ENCODE measurements at places on chromosomes 4 and X.

DNA sequence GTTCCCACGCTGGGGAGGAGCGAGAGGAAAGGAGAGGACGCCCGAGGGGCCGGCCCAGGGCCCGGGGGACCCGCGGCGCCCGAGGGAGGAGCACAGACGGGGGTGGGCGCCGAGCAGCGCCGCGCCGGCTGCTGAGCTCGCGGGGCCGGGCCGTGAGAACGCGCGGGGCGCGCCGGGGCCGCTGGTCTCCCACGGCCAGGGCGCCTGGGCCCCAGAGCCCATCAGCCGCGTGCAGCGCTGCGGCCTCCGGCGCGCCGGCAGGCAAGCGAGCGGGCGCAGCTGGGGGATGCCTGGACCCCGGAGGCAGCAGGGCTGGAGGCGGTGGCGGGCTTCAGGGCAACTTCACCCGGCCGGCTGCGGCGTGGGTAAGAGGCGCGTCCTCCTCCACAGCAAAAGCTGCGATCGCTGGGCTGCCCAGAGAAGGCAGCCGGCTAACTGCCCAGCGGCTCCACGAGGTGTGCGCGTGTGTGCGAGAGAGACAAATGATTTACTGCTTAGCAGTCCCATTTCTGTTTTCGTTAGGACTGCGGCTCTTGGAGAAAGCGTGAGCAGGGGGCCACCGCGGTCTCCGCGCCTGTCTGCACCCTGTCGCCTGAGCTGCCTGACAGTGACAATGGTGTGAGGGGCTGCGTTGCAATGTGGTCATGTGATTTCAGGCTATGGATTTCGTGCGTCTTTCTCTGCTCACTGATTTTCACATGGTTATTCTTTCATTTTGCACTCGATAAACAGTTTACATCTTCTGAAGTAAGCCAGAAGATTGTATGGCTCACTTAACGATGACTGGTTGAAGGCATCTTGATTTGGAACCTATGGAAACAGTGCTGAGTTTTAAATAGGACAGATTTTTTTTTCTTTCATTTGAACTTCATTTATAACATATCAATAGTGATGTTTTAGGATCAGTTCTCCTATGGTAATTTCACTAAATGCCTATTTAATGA, 1.2 kb downstream of the GUCY1A1 start:
- DNase-seq, result peak; percentile 34

DNA sequence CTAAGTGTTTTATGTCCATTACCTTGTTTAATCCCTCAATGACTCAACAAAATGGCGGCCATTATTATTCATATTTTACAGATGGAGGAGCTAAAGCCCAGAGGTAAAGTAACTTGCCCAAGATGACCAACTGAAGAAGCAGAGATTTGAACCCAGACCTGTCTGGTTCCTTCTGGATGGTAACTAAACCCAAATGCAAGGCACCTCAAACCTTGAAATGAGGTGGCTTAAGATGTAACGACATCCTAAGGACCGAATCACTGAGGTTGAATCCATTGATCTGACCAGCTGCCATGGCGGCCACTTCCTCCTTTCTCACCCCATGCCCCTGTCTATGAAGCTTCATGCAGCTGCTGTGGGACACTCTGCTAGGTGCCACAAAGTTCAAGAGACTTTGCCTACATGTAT, 932 bp downstream of the TLR10 start:
- no peak for DNase-seq

DNA sequence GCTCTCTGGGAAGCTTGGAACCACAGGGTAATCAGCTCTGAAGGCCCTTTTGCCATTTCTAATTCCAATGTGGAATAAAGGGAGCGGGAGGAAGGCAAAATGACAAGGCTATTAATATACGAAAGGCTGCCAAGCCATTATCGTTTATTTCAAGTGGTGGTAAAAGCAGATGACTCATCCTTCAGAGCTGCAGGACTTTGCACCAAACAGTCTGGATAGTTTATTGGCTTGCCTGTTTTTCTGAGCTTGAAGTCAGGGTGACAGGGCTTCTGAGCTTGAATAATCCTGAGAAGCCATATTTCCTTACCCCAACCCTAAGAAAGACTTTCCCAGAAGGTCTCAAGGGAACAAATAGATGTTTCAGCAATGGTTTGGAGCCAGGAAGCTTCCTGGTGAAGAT, 7.7 kb upstream of the GABRE start:
- DNase-seq, result no peak

- DNase-seq, result no peak
Observed at GRCh38 chr4:52638717-52639116, 20.4 kb downstream of the USP46 start.

GRCh38 chr4:78753091-78753490, 23.1 kb upstream of the BMP2K start:
- DNase-seq, result no peak

- DNase-seq, result no peak
Observed at GRCh38 chrX:16160729-16161128, 6.6 kb upstream of the MAGEB17 start.

DNA sequence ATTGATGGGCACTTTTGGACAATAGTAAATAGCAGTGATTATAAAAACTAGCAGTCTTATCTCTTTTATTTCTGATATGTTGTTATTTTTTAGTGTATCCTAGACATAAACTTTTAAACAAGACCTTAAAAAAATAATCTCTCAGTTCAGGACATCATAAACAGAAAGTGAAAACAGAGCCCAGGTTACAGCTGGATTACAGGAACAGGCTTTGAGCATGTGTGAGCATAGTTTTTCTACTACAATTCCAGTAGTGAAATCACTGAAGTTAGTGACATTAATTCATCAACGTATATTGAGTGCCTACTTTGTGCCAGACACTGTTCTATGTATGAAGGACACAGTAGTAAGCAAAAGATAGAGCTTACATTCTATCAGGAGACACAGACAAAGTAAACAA, 16.9 kb downstream of the TRIM75 start:
- DNase-seq, result no peak

DNA sequence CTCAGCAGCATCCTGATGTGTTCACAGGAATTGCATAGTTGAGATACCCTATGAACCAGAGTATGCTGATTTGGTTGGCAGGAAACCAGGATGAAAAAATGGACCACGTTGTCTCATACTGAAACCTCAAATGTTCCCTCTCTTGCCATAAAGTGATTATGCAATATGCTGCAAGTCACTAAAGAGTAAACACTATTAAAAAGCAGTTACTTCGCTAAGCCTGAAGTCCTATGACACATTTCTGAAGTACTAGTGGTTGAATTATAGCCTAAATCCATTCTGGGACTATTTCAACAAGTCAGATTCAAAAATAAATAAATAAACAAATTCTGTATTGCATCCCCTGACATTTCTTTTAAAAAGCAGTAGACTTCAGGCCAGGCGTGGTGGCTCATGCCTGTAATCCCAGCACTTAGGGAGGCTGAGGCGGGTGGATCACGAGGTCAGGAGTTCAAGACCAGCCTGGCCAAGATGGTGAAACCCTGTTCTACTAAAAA, 106.0 kb upstream of the NAP1L5 start:
- DNase-seq, result no peak

DNA sequence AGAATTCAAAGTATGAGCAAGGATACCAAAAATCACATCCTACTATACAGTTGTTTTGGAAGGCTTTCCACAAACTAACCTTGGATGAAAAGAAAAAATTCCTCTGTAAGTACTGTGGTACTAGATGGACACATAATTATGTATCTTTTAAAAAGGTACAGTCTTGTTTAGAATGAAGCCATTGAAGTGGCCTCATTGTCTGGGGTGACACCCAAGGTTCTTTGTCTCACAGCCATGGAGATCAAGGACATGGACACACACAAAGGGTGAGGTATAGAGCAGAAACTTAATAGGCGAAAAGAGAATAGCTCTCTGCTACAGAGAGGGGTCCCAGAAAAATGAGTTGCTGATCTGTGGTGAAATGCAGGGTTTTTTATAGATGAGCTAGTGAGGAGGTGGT, 16.8 kb upstream of the HERC5 start:
- DNase-seq, result no peak

GRCh38 chr4:134777606-134778005, 576.0 kb upstream of the PABPC4L start:
- no peak for DNase-seq

GRCh38 chr4:18248611-18249010, 227.1 kb upstream of the LCORL start:
- DNase-seq, result no peak

DNA sequence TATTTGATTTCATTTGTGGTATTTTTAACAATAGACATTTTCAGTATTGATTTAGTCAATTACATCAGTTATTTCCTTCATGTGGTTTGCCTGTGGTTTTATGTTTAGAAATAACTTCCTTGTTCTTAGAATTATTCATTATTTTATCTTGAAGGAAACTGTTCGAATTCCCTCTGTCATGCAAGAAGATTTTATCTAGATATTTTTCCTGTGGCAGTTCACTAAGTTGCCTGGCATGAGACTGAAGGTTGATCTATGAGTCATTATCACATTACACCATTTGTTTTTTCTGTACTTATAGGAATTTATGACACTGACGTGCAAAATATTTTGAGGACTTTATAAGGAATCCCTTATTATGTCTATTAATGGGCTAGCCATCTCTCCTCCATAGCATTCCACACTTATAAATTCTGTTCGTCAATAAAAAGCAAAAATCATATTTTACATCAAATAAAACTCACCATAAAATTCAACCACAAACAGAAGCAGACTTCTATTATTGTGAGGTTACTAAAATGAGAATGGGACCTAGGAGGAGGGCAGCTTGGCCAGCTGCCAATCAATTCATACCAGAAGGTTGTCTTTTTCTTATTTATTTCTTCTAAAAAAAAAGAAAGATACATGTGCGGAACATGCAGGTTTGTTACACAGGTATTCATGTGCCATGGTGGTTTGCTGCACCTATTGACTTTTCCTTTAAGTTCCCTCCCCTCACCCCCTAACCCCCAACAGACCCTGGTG, 179.0 kb downstream of the KCNIP4 start:
- DNase-seq, result no peak

GRCh38 chr4:82975792-82976191, 34.8 kb downstream of the LIN54 start:
- no peak for DNase-seq

- no peak for DNase-seq
Observed at GRCh38 chrX:118536204-118536603, 40.6 kb downstream of the DOCK11 start.
